ENCODE measurements at places on chromosomes 3 and 15.

DNA sequence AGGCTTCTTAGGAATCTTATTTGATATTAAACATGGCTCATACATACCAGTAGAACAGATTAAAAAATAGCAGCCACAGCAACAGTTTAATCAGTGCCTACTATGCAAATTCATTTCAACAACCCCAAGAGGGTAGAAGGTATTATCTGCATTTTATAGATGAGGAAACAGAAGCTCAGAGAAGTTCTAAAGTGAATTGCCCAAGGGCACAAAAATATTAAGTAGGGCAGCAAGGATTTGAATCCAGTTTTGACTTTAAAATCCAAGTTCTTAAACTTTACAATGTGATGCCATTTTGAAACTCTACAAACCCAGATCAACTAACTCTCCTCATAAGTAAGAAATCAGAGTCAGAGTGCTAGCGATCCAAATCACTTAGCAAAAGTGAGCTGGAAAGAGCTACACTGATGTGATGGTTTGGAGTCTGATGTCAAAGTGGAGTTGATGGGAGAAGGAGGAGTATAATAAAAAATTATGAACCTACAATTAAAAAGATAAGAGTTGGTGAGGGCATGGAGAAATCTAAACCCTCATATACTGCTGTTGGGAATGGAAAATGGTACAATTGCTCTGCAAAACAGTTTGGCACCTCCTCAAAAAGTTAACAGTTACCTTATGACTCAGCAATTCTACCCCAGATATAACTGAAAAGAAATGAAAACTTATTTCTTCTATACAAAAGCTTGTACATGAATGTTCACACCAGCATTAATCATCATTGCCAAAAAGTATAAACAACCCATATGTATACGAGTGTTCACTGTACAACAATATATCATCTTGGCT is 51.0 kb upstream of the PLXND1 start:
- peak; percentile 16 for DNase-seq

DNA sequence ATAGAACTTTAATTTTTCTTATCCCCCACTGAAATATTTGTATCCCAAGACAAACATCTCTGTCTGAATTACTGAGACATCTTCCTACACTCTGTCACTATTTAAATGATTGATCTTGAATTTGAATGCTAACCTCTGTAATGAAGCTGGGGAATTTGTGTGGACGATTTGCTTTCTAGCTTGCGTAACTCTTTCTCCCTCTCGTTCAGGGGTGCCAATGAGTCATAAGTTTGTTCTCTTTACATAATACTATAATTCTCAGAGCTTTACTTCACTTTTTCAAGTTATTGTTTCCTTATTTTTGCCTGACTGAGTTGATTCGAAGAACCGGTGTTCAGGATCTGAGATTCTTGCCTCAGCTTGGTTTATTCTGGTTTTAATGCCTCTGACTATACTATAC is 783.3 kb upstream of the CADM2 start:
- DNase-seq, result no peak

DNA sequence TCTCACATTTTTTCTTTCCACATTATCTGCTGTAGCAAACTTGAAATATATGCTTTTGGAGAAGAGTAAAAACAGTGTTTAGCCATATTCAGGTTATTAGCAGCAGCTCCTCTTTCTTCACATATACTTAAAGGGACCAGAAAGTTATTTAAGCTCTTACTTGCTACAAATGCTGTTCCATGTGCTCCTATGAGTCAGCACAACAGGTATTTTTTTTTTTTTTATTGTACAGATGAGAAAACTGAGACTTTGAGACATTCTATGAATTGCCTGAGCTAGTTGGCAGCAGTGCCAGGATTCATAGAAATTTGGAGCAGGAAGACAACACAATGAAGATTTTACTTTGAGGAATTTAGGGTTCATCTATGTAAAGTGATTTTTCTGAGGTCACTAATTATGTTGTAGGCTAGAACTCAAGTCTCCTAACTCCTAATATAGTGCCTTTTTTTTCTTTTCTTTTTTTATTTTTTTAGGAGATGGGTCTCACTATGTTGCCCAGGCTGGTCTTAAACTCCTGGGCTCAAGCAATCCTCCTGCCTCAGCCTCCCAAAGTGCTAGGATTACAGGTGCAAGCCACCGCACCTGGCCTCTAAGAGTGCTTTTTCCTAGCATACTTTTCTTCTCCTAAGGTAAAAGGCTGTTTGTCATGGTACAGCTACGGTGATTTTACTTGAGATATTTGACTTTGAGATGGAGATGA is 23.6 kb downstream of the SETD5 start:
- DNase-seq, result peak; percentile 8

GRCh38 chr15:57458356-57458781 is 82.1 kb downstream of the CGNL1 start:
- no peak for DNase-seq

- DNase-seq, result no peak
Observed at GRCh38 chr3:64588380-64588779, 99.4 kb downstream of the ADAMTS9 start.
